Left hindlimb (tissue), 1 donor: ENCODE measurements at places on chromosomes 7 and 10.

GRCh38 chr10:84097787-84098353 is 41.4 kb upstream of the GHITM start:
- no peak for DNase-seq

- DNase-seq: no peak
Observed at GRCh38 chr7:112009081-112009480, 197.1 kb downstream of the DOCK4 start.

- no peak for DNase-seq
Observed at GRCh38 chr7:29095631-29096445, 50.5 kb downstream of the CPVL start.

- no peak for DNase-seq
Observed at GRCh38 chr10:102565793-102566192, 62.0 kb downstream of the SUFU start.

- DNase-seq: peak; percentile 38
Observed at GRCh38 chr10:7634142-7634894, 32.4 kb downstream of the ITIH5 start.

DNA sequence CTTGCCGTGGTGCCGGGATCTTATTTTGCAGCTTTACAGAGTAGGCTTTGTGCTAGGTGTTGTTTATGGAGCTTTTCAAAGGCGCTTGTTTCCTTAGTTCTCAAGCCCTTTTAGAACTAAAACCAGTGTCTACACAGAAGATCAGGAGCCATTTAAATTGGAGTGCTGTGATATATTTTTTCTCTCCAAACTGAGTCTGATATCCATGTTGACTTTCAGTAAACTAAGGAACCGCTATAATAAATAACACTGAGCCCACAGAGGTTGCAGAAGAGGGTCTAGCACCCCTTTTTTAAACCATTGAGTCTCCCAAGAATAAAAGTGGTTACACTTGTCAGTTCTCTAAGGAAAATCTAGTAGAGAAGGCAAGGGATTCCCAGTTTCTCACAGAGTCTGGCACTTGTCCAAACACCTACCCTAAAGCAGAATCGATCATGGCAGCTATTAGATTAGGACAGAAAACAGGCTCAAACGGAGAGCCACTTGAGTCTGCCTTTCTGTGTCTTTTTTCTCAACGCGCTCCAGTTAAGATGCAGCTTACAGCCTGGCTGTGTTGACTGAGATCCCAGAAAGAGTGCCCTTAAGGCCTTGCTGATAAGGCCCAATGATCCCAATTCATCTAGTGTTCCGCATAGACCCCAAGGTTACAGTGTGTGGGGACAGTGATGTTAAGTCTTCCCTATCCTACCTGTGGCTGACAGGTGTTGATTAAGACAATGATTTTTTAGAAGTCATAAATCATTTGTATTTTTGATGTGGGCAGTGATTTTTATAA is 804 bp downstream of the TMEM106B start:
- no peak for DNase-seq

- DNase-seq: no peak
Observed at GRCh38 chr7:12415072-12415471, 11.4 kb upstream of the VWDE start.

DNA sequence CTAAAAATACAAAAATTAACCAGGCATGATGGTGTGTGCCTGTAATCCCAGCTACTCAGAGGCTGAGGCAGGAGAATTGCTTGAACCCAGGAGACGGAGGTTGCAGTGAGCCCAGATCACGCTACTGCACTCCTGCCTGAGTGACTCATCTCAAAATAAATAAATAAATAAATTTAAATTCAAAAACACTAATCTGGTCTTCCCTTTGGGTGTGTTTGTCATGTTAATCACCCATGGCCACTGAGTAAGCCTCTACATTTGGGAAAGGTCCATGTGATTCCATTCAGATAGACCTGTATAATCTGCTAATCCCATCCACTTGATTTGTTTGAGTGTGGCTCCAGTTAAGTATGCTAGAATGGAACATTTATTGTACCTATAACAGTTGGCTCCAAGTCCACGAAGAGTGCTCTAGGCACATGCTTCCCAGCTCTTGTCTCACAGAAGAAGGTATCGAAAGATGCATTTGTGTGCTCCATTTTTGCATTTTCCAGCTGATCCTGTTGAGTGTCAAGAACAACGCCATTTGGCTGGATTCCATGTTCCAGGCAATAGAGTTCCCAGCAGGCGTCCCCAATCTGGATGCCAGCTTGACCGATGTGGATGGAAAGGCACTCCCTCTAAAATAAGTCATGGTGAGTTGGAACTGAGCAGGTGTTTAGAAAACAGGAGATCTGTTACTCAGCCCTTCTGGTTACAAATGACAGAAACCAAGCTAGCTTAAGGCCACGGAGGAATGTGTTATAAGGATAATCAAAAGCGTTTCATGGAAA is 4.0 kb downstream of the TUBAL3 start:
- DNase-seq: no peak
